ENCODE measurements at places on chromosomes 16 and 17.

DNA sequence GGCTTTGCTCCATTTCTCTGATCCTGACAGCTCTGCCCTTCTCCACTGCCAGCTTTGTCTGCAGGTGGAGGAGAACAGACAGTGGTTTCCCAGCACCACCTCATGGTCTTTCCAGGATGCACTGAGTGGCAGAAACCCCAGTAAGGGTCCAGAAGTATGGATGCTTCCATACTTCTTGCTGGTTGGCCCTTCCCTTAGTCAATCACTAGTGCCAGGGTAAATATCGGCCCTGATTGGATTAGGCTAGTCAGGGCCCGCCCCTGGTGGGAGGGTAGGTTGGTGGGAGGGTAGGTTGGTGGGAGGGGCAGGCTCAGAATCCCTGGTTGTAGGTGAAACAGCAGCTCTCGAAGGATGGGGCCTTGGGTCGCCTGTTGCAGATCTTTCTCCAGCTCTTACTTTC lies 10.2 kb downstream of the RNF213 start:
- no peak for DNase-seq

GRCh38 chr17:51860954-51861561 lies 297.5 kb downstream of the CA10 start:
- DNase-seq = no peak

DNA sequence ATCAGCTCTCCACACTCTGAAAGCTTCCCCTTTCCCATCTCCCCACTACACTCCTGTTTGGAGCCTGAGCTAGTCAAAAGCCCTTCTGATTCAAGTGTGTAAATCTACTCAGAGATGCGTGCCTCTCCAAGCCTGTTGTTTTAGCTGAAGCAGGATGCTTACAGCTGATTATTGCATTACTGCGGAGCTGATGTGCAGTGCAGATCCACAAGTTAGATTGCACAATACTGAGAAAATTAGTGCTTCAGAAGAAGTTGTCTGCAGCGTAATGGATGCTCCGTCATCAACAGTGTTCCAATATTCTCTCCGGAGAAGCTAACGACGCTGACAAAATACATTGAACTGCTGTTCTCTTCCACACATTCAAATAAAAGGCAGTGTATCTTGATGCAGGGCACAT lies 44.8 kb upstream of the NLRP1 start:
- no peak for DNase-seq

DNA sequence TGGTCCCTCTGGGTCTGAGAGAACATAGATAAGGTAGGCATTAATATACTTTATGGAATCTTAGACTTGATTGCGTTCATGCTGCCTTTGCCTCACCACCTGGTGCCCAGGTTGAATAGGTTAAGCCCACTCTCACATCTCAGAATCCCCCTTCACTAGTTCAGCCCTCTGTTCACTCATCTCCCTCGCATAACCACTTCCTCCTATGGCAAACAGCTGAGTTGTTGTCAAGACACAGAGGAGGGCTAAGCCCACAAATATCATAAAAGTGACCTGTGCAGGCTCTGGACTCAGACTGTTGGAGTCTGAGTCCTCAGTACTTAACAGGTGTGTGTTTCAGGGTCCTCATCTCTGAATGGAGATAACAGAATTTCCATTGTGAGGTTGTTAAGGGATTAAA lies 55.7 kb downstream of the GOSR1 start:
- DNase-seq = no peak

- DNase-seq = no peak
Measured at GRCh38 chr17:31584438-31585279, 193.2 kb downstream of the RAB11FIP4 start.

DNA sequence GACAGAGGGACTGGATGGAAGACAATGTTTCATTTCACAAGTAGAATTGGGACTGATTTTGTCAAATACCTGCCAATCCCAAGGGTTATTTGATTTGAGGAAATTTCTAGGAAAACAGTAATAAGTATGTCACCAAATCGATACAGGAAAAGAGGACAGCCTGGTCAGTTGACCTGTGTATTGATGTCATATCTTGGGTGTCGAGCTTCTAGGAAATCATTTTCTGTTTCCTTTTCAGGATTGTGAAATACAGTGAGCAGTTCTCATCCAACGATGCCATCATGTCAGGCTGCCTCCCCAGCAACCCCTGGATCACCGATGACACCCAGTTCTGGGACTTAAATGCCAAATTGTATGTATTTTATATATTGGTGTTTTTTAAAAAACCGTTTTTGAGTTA lies 56.1 kb downstream of the RGS9 start:
- no peak for DNase-seq

DNA sequence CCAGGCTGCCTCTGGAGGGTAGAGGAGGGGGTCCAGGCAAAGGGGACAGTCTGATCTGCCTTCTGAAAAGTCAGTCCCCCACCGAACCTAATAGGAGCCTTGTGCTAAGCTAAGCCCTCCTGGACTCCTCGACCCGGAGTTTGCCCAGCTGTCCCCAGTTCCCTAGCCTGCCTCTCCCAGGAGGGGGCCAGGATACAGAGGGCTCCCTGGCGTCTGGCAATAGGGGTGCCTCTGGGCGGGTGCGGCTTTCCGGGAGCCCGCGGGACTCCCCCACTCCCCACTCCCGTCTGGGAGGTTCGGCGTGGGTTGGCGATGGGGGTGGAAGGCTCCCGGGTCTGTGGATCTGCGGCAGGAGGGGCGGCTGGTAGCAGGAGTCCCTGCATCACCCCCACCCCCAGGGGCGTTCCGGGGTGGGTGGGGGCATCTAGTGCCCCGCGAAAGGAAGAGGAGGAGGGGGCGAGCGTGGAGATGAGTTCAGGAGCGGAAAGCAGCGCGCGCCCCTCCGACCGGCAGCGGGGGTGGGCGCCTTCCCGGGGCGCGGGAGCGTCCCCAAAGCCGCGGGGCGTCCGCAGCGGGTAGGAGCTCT lies 1.2 kb downstream of the GSG1L start:
- DNase-seq = no peak

- DNase-seq = no peak
Measured at GRCh38 chr16:80711406-80711805, 93.0 kb downstream of the CDYL2 start.

DNA sequence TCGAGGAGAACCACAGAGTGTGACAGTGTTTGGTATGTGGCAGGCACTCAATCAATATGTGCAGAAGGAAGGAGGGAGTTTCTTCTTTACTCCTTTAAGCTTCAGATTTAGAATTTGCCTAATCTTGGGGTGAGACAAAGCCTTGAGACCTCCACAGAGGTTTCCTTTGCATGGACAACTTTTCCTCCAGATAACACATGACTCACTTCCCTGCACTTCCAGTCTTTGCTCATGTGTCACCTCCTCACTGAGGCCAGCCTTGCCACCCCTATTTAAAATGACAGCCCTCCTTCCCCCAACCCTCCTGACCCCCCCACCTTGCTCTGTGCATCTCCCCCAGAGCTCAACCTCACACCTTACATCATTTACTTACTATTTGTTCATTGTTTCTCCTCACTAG lies 17.4 kb upstream of the NOS2 start:
- no peak for DNase-seq

- DNase-seq = no peak
Measured at GRCh38 chr16:73521499-73521898, 473.6 kb upstream of the ZFHX3 start.

- DNase-seq = no peak
Measured at GRCh38 chr17:30477774-30478115, 537 bp downstream of the GOSR1 start.

DNA sequence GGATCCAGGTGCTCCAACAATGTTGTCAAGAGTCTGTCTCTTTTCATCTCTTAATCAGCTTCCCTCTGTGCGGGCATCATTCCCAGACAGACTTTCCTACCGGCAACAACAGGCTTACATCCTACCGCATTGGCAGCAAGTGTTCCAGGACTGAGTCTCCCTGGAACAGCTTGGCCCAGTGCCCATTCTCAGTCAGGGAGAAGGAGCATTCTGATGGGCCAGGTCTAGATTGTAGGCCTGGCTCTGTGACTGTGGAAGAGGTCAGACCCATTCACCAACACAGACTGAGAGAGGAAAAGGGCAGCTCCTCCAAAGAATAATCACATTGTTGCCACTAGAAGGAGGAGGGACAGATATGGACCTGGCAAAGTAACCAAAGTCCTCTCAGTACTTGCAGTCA lies 68.1 kb upstream of the TMEM132E start:
- no peak for DNase-seq

DNA sequence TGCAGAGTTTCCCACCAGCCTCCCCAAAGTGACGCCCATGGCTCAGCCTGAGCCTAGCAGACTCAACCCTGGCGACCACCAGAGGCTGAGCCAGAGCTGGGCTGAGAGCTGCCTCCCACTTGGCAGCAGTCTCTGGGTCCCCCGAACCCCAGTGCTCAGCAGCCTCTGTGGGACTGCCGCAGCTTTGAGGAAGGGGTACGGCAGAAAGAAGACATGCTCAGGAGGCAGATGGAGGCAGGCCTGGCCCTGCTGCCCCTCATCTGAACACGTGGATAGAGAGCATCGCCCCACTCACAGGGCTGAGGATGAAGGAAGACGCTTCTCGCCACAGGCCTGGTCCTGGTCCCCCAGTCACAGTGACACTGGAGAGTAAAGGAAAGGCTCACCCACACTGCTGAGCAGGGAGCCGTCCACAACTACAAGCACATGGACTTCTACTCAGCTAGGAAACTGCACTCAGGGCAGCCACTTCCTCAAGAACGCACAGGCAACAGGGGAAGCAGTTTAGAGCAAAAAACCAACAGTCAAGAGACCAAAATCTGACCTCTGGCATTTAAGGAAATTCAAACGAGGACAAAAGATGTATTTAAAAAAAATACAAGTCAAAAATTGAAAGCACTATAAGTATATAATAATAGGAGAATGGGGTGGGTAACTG lies 45.2 kb upstream of the GSG1L start:
- no peak for DNase-seq

GRCh38 chr17:29054835-29055234 lies 11.9 kb downstream of the PIPOX start:
- no peak for DNase-seq
